ENCODE measurements at places on chromosomes 7 and 10. TPM values are rescaled to one million over a fixed set of nuclear protein-coding genes. Genes with fewer than 3 reads are reported as not detected.

The KLF14 gene
- 0.11 TPM for polyA plus RNA-seq

The MBL2 gene
- polyA plus RNA-seq: not detected

The ZNF92 gene
- 47.9 TPM for polyA plus RNA-seq

The IL6 gene
- 3.8 TPM for polyA plus RNA-seq

The MGMT gene
- polyA plus RNA-seq: 35.1 TPM

The CHAT gene
- not detected for polyA plus RNA-seq

The IKZF1 gene
- polyA plus RNA-seq: 213 TPM

The HOXA9 gene
- 0.20 TPM for polyA plus RNA-seq

The ADIRF gene
- polyA plus RNA-seq: not detected

The FOXI2 gene
- polyA plus RNA-seq: not detected

The KDM7A gene
- 3.8 TPM for polyA plus RNA-seq

The SAMD9L gene
- 57.3 TPM for polyA plus RNA-seq

The CRYGN gene
- not detected for polyA plus RNA-seq

The HTR7 gene
- not detected for polyA plus RNA-seq

All from IgD-negative memory B cell (primary cell).